ENCODE measurements at places on chromosomes 3 and 15.
A peak's percentile ranks its signal among the peaks of the same experiment; 100 is the strongest.

DNA sequence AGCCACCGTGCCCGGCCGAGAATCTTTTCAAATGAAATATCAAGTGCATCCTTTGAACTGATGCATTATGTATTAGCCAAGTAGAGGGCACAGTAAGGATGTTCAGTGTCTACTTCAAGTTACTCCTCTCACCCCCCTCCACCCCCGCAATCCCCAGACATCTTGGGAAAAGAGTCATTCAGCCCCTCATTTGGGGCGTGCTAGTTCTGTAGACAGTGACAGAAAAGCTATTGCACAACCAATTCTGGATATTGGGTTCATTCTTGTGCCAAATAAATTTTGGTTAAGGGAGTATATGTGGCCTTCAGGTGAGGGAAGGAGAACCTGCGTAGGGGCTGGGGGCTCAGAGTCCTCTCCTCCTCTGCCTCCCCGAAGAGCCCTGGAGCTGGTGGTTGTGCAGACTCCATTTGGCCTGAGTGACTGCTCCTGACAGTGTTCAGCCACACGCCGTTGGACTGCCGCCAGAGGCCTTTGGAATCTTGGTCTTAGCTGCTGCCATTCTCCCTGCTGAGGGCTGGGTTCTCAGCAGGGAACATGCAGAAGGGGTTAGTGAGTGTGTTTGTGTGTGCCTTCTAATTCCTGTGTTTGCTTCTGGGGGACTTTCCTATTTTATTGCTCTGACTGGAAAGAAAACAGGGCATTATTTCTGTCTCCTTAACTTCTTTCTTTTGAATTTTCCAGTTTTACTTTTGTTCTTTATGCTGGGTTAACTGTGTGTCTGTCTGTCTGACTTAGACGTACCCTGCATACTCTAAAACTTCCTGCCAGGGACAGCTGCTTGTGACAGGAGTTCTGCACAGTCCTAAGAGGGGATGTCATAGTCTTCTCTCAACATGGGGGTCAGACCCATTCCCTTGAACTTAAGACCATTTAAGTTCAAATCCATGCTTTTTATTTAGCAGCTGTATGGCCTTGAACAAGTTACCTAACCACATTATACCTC, 21.0 kb downstream of the RARB start:
- DNase-seq: no peak

DNA sequence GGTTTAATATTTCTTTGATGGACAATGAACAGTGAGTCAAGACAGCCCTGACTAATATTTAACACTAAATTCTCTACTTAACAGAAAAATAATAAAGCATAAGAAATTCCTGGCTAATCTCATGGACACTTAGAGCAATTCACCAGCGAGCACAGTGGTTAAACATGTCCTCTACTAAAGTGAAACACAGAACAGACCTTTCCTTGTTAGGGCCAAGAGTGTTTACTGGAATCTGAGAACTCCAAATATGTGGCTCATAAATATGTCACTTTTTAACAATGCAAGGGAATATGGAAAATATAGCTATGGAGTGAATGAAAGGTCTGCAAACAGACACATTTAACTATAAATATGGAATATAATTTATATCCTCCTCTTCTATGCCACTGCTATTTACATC, 18.6 kb upstream of the IGSF10 start:
- no peak for DNase-seq

- DNase-seq: peak; percentile 40
These were observed 567 bp downstream of the TOP2B start for GRCh38 chr3:25663869-25664811.

GRCh38 chr3:31918179-31919150, 62.6 kb downstream of the OSBPL10 start:
- DNase-seq: no peak

GRCh38 chr15:56184516-56184915, 59.2 kb downstream of the RFX7 start:
- DNase-seq: no peak

- DNase-seq: no peak
These were observed 6.0 kb upstream of the PLCB2 start for GRCh38 chr15:40313531-40314398.

GRCh38 chr3:38111201-38111600, 25.7 kb downstream of the ACAA1 start:
- DNase-seq: no peak

DNA sequence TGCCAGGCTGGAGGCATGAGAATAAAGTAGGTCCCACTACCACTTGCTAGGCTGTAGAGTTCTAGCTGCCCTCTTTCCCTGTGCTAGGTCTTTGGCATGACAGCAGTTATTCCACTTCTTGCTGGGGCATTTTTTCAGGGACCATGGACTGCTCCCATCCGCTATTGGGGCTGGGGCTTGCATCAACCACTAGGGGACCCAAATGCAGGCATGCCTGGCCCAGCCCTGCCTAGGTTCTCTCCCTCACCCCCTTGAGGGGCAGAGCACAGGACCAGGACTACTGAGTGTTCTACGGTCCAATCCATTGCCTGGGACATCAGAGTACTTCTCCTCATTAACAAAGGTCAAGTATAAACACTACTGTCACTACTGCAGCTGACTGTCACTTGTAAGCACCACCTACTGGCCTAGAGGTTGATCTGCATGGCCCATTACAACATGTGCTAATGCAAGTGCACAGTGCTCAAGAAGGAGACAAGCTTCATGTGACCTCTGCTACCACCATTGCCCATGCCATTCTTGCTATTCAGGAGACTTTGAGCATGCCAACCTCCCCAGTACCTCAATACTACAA, 270.5 kb downstream of the MBNL1 start:
- no peak for DNase-seq

- DNase-seq: no peak
These were observed 76.8 kb upstream of the LRIG1 start for GRCh38 chr3:66577426-66578203.

- no peak for DNase-seq
These were observed 15.6 kb downstream of the KBTBD13 start for GRCh38 chr15:65091946-65092770.

DNA sequence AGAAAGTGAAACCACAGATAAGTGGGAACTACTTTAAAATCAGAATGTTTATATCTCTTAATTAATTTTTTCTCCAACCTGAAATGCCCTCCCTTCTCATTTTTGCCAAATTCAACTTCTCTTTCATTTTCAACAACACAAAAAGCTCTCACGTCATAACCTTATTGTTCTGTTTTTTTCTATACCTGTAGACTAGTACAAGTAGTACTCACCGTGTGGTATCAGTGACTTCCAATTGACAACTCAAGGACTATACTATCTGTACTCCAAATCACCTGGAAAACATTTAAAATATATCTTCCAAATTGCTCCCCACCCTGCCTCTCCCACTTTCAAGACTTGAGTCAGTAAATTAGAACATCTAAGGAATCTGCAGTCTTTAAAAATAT, 72.8 kb upstream of the ZNF280D start:
- no peak for DNase-seq

- DNase-seq: no peak
These were observed 129.3 kb upstream of the NSMCE3 start for GRCh38 chr15:29398907-29399306.

GRCh38 chr3:188947401-188948280, 224.1 kb upstream of the TPRG1 start:
- no peak for DNase-seq

DNA sequence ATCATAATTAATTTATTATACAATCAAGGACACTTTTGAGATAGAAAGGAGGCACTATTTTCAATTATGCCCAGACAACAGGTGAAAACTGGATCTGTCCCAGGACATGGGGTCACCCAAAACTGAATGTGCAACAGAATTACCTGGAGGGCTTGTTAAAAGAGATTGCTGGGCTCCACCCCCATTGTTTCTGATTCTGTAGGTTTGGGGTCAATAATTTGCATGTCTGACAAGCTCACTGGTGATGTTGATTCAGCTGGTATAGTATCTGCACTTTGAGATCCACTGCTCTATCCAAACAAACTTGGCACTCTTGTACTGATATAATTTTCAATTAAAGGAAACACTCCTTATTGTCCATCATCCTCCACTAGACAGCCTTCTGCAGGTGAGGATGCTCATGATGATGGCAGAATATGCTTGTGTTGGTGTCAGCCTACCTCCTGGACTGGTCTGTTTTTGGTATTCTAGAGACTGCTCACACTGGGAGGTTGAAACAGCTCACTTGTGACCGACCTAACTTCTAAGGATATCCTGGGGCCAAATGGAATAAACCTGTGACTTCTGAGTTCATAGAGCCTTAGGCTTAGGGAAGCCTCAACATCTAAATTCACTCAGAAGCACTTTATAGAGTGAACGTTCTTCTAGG, 2.2 kb downstream of the P2RY14 start:
- DNase-seq: no peak

DNA sequence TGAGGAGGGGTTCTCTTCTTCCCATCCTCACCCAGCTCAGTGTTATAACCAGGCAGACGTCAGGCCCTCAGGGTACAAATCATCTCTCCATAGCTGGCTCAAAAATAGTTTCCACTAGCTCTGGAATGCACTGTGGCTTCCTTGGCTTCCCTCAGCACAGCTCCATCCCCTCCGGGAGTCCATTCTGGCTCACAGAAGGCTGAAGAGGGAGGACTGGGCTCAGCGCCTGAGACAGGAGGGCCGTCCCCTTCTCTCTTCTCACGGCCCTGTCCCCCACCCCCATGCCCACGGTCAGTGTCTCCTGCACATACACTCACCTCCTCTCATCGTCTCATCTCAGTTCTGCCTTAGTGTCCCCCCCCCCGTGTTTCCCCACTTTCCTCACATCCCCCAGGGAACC, 50.1 kb downstream of the UMPS start:
- DNase-seq: no peak

DNA sequence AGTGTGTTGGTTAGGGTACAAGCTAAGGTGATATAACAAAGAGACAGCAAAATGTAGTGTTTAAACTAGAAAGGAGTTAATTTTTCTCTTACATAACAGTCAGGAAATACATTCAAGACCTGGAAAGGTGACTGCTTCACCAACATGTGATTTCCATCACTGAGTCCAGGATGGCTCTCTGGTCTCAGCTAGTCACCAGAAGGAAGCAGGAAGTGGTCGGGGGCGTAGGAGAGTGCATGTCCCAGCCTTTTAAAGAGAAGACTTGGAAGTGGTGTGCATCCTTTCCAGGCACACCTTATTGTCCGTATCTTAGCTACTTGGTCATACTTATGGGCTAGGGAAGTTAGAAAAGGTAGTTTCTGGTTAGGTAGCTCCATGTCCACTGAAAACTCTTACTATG, 11.1 kb upstream of the UBE2Q2 start:
- DNase-seq: no peak

DNA sequence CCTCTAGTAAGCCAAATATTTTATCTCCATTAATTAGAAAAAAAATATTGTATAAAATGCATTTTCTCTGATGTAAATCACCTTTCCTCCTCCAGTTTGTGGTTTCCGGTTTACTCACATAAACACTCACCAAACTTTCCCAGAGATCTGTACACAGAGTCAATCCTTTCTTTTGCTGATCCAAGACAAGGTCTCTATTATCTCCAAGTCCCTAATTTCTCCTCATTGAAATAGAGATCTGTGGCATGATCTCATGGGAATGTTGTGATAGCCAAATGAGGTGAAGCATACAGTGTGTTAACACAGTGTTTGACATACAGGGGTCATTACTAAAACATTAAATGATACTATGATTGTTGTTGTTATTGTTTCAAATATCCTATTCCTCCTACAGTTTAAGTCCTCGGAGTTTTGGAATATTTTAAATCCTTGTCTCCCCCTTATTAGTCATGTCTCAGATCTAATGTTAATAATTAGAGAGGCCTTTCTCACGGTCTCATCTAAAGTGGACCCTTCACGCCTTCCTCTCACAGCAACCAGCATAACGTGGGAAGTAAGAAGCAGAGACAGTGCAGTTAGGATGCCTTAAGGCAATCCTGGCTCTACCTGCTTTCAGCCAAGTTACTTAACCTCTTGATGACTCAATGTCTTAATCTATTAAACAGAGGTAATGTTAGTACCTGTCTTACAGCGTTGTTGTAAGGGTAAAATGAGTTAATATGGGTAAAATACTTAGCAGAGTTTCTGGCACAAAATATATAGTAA, 333.3 kb downstream of the GRM7 start:
- no peak for DNase-seq

GRCh38 chr3:172846706-172847105, 96.2 kb downstream of the ECT2 start:
- no peak for DNase-seq

DNA sequence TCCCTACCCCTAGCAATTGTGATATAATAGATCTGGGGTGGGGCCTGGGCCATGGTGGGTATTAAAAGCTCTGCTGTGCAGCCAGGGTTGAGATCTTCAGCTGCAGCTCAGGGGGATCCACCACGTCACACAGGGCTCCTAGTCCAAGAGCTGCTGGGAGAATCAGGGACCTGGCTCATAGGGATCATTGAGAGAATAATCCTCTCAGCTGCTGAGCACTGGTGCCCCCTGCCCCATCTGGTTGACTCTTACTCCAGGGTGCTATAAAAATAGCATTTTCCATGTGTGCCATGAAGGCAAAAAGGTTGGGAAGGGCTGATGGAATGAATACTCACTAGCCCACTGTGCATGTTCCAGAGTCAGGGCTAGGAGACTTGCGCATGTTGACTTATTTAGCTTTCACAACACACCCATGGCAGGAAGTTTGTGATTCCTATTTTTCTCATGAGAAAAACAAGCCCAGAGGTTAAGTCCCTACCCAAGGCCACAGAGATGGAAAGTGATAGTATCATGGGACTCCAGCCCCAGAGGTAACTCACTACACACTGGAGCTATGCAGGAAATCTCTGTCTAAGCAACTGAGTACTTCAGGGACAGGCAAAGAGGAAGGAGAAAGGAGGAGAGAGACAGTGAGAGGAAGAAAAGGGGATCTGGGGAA, 94.6 kb upstream of the HERC1 start:
- DNase-seq: no peak

DNA sequence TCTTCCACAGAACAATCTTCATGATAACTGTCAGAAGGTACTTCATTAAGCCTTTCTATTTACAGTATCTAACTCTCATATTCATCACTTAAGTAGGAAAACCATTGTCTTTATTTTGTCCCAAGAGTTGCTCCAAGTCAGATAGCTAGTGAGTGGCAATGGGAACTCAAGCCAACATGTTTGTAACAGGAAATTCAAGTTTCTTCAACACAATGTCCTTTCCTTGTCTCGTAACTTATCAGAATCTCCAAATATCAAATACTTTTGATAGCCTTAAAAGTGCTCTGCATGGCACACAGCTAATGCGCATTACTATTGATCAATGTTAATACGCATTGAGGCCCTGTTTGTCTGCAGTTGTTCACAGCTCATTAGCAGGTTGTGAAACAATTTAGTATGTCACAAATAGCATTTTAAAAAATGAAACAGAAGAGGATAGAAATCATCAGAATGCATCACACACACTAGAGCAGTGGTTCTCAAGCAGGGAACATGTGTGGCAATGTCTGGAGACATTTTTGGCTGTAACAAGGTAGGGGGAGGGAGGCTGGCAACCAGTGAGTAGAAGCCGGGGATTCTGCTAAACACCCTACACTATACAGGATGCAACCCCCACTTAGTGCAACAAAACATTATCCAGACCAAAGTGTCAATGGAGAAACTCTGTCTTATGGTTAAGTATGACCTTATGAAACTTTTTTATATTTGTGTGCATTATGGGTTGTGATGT, 27.5 kb downstream of the BTLA start:
- DNase-seq: no peak

Measured in activated CD4-positive, CD25-positive, alpha-beta regulatory T cell (primary cell).